Peyer's patch (tissue), 4 donors: ENCODE measurements at places on chromosomes 6 and 20. TPM values are rescaled to one million over a fixed set of nuclear protein-coding genes. Genes with fewer than 3 reads are reported as not detected.

Gene PANK2
- 44.9 TPM for total RNA-seq

Gene CLPSL1
- total RNA-seq = not detected

Gene TRAPPC3L
- not detected for total RNA-seq

Gene HLA-DQB2
- total RNA-seq = not detected

Gene SPATA2
- total RNA-seq = 13.9 TPM

Gene SMOC2
- 13.0 TPM for total RNA-seq

Gene FKBP1C
- not detected for total RNA-seq

GRCh38 chr6:49565261-49565660, 14.8 kb downstream of the C6orf141 start:
- DNase-seq = no peak

GRCh38 chr20:24762791-24763350, 186.2 kb upstream of the CST7 start:
- DNase-seq = no peak

DNA sequence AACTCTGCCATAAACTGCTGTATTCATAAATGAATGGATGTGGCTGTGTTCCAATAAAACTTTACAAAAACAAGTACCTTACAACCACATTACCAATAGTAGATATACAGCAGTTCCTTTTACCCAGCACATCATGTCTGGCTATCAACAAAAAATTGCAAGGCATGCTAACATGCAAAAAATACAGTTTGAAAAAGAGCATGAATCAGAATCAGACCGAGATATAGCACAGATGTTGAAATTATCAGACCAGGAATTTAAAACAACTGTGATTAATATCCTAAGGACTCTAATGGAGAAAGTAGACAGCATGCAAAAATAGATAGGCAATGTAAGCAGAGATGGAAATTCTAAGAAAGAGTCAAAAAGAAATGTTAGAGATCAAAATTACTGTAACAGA, 8.4 kb upstream of the NUS1 start:
- DNase-seq = no peak

DNA sequence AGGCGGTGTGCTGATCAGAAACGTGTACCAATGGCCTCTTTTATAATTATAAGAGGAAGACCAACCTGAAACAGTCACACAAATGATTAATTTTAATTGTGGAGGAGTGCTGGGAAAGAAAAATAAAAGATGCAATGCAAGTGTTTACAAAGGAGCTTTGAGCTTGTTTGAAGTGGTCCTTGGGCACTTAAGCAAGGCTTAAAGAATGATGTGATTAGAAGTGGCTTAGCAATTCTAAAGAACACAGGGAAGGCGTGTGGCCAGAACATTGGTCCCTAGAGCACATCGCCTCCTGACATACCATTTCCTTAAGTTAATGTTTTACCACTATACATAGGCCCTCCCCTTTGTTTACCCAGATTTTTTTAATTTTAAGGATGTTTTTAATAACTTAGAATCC, 26.1 kb downstream of the PTPN1 start:
- DNase-seq = no peak

DNA sequence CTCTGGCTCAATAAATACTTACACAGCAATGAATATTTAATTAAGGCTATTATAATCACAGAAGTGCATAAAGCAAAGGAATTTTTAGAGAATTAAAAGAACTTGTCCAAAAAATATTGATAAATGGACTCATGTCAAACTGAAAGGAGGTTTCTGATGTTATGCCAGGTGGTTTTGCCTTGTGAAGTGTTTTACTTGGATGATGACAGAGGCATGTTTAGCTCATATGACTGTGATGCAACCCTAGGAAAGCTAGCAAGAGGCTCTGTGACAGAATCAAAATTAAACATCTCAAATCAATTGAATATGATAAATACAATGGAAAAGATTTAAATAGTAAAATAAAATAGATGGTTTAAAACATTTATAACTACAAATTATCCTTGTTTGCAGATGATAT, 137.3 kb downstream of the TMEM200A start:
- no peak for DNase-seq

GRCh38 chr6:73558624-73559398, 38.0 kb upstream of the EEF1A1 start:
- DNase-seq = no peak

GRCh38 chr6:149457316-149457884, 27.4 kb downstream of the ZC3H12D start:
- no peak for DNase-seq

GRCh38 chr20:235891-236290, 8.8 kb downstream of the DEFB129 start:
- no peak for DNase-seq

GRCh38 chr6:107642095-107642860, 152.4 kb downstream of the SOBP start:
- no peak for DNase-seq

GRCh38 chr6:86756640-86757229, 180.6 kb upstream of the HTR1E start:
- DNase-seq = no peak

DNA sequence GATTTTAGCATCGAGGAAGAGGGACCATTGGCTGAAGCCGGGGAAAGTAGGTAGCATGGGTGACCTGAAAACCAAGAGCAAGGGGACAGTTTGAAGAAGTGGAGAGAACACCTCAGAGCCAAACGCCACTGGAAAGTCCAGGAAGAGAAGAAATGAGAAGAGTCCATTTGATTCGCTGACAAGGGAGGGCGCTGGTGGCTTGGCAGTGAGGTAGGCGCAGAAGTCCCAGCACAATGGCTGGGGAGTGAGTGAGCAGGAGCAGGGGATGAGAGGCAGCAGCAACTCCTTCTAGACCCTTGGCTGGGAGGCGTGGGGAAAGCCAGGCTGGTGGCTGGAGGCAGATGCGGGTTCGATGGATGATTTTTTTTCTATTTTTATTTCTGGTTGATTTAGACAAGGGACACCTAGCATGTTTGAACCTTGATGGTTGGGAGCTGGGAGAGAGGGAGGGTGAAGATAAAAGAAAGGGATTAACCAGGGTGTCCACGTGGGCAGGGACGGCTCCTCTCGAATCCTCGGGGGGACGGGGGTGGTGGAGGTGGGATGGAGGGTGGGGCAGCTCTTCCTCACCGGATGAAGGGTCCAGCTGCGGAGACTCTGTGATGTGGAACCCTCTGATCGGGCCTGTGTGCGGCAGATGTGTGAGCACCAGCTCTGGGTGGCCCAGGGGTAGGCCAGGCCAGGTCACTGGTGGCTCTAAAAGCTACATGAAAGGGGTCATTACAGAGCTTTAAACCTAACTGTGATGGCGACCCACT, 164.2 kb downstream of the NFATC2 start:
- DNase-seq = no peak

DNA sequence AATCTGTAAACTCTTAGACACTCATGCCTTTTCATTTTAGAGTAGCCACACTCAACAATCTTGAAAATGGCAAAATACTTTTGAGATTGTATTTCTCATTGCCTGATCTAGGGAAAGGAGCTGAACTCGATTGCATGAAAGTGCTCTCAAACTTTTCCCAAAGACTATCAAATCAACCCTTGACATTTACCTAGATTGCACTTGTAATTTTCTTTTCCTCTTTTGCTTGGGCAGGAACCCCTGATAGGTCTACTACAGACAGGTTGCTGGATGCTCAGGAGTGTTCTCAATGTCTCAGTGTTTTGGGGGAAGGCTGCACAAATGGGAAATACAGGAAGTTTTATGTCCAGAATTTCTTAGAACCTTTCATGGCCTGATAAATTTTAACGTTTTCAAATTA, 468.0 kb upstream of the GJE1 start:
- DNase-seq = no peak

DNA sequence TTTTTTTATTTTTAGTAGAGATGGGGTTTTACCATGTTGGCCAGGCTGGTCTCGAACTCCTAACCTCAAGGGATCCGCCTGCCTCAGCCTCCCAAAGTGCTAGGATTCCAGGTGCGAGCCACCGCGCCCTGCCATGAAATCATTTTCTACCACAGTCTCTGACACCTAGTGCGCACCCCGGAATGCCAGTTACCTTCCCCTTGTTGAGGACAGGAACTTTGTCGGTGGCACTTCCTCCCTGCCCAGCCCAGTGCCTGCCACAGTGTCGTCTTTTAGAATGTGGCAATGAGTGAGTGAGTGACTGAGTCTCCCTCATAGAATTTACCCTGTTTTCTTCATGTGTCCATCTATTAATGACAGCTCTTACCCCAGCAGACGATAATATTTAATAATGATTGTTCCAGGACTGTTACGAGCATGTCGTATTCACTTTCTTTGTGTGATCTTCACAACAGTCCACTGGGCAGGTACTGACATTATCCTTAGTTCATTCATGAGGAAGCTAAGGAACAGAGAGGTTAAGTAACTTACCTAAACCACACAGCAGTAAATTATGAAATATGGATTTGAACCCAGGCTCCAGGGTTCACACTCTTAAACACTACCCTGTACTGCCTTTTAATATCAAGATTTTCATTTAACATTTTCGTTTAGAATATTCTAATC, 1.8 kb downstream of the OSBPL2 start:
- no peak for DNase-seq

- DNase-seq = no peak
Observed at GRCh38 chr6:112243861-112244827, 10.2 kb downstream of the LAMA4 start.

- DNase-seq = no peak
Observed at GRCh38 chr20:13494019-13494418, 144.7 kb downstream of the TASP1 start.

DNA sequence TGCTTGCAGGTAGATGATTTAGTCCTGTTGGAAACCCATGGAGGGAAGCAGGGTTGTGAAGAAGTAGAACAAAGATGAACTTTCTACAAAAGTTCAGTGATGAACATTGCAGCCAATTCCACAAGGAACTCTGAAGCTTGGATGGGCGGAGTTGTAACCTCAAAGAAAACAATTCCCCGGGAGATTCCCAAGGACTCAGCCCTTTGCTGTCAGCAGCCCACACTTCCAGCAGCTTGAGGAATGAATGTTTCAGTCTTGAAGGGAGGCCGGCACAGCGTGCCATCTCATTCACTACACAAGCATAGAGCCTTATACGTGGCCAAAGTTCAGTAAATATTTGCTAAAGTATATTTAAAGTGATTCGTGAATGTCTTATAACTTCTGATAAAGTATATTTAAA, 269.4 kb downstream of the NKAIN2 start:
- no peak for DNase-seq

GRCh38 chr6:74268815-74269599, 573.0 kb downstream of the CD109 start:
- DNase-seq = no peak

DNA sequence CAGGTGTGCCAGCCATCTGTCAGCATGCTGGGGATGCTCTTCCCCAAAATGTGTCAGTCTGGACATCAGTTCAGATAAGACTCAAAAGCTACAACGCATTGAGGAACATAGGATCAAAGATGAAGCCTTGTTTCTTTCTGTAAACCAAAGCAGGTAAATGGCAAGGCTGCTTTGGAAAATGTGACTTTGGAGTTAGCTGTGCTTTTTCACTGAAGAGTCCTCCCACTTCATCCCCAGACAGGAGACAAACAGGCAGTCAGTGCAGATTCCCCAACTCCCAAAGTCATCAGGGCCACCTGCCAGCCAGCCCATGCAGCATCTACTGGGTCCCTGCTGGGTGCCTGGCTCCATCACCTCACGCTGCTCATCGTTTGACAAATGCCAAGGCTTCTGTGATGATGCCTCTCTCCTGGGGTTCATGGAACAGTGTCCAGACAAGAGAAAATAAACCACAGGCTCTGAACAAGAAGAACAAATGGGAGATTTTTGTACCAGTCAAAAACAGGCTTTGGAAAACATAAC, 205.0 kb upstream of the BTBD3 start:
- DNase-seq = no peak

DNA sequence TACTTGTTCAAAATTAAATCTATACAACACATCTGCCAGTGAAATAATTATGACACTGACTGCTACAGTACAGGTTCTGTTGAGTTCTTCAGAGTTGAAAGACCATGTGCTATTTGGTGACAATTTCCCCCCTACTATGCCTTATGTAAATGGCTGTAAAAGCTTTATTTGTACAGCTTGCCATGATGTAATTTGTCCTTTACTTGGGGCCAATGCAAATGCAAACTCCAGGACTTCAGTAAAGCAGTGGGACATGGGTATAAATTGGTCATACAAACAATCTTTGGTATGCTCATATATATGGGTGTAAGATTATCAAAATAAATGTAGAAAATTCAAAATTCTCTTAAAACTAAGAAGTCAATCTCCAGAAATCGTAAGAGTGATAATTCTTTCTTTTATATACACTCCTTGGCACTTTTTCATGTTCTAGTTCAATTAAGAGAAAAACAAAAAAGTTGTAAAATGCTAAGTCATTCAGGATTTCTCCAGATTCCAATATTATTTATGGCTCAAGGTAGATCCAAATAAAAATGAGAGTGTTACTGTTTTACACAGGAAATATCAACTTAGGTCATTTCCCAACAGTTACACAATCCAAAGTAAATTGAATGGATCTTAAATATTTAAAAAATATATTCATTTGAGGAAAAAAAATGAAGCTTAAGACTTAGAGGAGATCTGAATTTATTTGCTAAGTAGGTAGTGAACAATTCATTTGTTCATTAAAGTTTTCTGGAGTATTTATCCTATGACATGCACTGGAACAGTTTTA, 1310.5 kb upstream of the CITED2 start:
- DNase-seq = no peak

DNA sequence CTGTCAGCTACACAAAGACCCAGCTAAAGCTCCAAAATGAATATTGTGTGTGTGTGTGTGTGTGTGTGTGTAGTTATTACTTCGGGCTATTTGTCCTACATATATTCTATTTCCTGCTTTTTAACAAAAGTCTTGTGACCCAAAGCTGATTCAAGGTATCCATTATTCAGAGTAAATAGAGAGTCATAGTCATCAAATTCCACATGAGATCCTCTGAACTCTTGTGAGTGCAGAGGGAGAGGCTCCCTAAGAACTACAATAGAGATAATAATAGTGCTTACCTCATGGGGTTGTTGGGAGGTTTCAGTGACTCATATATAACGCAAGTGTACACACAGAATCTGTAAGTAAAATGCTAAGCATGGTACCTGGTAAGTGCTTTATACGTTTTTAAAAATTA, 95.6 kb upstream of the SHLD1 start:
- DNase-seq = no peak

- DNase-seq = no peak
Observed at GRCh38 chr6:54419885-54420284, 111.6 kb downstream of the TINAG start.

DNA sequence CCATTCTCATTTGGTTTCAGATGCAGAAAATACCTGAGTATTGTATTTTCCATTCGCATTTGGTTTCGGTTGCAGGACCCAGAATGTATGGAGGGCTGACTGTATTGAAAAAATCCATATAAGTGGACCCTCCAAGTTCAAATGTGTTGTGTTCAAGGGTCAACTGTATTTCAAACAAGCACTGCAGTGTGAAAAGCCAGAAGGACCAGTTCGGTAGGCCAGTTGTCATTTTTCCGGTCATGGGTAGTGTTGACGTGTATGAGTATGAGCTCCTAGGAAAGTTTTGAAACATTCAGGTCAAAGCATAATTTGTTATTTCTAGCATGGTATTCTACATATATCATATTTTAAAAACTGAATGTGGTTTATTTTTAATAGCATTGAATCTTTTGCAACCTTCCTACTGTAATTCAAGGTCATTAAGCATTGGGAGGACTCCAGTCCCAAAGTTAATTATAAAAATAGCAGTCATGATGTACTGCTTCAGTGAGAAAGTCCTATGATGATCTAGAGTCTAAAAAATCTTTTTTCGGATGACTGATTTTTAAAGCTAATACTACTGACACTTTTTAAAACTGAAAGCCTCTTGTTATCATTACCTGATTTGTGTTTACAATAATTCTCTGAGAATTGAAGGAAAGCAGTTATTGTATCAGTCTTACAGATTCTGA, 18.9 kb downstream of the NHSL1 start:
- DNase-seq = no peak
